Activated CD4-positive, CD25-positive, alpha-beta regulatory T cell treated with anti-CD3 and anti-CD28 coated beads, Interleukin-2, amount 50 U/mL, for 16 hours (primary cell): ENCODE measurements at places on chromosomes 1 and 21.

DNA sequence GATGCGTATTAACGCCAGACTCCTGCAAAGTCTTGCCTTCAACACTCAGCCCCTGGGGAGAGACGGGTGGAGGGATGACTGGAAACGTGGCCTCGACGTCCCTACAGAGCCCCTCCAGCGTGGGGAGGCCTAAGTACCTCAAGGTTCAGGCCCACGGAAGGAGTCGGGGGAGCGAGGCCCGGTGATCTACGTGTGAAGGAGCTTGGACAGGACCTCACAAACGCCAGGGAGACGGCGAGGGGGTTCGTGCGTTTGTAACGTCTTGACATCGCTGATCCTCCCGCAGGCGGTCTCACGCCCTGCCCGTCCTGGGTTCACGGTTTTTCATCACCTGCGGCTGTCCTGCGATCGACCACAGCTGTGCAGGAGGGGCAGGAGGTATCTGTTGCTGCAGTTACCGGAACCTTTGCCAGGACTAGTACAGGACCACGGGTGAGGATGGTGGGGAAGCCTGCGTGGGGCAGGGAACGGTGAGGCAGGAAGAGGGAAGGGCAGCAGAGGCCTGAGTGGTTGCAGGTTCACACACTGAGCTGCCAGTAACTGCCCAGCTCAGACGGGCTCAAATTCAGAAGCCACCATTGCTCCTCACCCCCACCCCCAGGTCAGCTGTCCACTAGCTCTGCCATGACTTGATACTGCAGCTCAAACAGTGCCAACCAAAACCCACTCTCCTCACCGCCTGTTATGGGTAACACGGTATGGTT lies 889 bp upstream of the CCNL2 start:
- no peak for DNase-seq

- no peak for DNase-seq
Measured at GRCh38 chr1:155044365-155044764, 6.8 kb upstream of the ADAM15 start.

GRCh38 chr1:169574336-169574735 lies 11.9 kb downstream of the F5 start:
- no peak for DNase-seq

GRCh38 chr1:238675221-238675620 lies 711.1 kb upstream of the CHRM3 start:
- no peak for DNase-seq

GRCh38 chr1:246803373-246803772 lies 79.2 kb downstream of the SCCPDH start:
- no peak for DNase-seq

GRCh38 chr1:233668725-233669294 lies 54.9 kb downstream of the KCNK1 start:
- DNase-seq: no peak

- no peak for DNase-seq
Measured at GRCh38 chr1:157751283-157751682, 25.6 kb downstream of the FCRL2 start.

DNA sequence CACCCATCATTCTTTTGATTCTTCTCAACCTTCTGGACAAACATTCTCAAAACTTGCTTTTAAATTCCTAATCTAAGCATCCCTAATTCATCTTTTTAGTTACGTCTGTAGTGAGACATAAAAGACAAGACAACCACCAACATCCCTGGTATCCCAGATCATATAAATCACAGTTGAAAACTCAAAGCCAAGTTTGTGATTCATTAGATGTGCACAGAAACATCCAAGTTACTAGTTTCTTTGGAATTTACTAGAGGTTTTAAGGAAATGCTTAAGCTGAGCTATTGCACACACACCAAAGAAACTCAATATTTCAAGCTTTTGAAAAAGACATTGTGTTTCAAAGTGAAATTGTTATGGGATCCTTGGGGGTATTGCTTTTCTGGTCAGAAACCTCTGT lies 47.6 kb downstream of the ATP6V1G3 start:
- no peak for DNase-seq

GRCh38 chr1:58664881-58665280 lies 35.0 kb downstream of the MYSM1 start:
- DNase-seq: no peak

- DNase-seq: no peak
Measured at GRCh38 chr1:100358210-100358609, 5.9 kb downstream of the CDC14A start.

GRCh38 chr1:118650107-118650807 lies 337.9 kb downstream of the TBX15 start:
- no peak for DNase-seq

- no peak for DNase-seq
Measured at GRCh38 chr1:175678471-175678870, 64.9 kb downstream of the TNR start.

- DNase-seq: no peak
Measured at GRCh38 chr1:29632806-29633615, 396.7 kb downstream of the PTPRU start.

DNA sequence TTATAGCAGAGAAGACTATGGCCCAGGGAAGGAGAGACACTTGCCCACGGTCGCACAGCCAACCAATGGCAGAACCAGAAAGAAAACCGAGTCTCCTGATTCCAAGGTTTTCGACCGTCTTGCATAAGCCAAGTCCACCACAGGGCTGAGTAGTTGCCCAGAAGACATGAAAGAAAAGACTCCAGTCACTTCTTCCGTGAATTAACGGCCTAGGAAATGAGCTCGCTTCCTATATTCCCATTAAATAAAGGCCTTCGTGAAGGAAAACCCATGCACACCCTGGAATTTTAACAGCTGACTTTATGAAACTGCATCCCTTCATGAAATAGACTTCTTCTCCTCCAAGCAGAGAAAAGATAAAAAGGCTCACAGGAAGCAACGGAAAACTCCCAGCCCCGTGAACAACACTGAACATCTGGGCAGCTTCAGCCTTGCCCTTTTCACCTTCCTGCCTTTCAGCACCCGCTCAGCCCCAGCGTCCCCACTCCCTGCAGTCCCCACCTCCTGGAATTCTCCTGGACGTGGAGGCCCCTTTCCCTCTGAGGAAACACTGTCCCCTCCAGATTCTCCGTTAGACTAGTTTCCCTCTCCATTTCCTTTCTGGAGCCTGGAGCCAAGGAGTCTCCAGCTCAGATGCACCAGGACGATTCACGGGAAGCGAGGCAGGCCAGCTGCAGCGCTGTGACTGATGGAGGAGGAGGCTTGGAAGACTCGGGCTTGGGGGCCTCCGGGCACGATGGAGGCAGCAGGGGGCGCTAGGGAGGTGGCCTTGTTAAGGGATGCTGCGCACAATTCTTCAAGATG lies 2.7 kb upstream of the MYOC start:
- DNase-seq: peak; percentile 40

GRCh38 chr21:34668803-34669148 lies at the start of gene CLIC6:
TSS of gene CLIC6 (plus strand) at chr21:34668994. CDS start at chr21:34669389, 395 bp downstream.
- no peak for DNase-seq

DNA sequence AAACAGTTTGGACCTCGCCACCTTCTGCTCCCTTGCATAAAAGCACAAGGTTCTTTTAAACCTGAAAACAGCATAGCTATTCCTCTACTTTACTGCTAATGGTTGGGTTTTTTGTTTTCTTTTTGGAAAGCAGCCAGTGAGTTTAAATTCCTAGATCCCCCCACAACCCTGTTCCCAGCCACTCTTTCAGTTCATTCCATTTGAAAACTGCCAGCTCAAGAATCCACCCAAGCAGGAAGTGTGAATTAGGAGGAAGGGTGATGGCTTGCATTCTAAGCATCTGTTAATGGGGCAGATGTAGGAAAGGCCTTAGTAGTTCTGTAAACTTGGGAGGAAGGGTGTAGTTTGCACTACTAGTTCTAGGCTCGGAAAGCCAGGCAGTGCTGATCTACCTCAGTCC lies 172.9 kb upstream of the HOOK1 start:
- DNase-seq: no peak

- DNase-seq: no peak
Measured at GRCh38 chr1:115492880-115493279, 148.9 kb upstream of the VANGL1 start.

DNA sequence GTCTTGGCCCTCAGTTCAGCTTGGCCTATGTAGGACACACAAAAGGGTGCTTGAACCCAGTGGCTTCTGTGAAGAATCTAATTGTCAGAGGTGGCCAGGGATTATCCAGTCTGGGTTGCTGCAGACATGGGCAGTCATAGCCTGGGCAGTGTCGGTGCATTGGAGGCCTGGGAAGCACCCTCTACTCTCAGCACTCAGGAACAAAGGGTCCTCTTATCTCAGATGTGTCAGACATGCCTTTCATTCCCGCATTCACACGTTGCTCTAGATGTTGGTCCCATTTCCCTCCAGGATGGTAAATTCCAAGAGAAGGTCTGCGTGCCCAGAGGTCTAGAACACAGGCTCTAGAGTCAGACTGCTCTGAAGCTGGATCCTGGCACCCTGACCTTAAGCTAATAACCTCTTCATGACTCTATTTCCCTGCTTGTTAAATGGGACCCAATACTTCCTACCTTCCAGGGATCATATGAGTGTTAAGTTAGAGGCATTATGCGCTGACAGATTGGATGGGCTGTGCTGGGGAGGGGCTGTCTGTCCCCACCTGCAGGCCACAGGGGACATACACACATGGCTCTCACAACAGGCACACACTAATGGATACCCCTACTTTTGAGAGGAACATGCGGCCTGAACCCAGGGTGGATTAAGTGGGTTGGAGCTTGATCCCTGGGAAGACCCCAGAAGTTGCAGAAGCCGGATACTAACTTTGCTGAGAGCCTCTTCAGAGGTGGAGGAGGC lies 16.5 kb upstream of the EDN2 start:
- no peak for DNase-seq

DNA sequence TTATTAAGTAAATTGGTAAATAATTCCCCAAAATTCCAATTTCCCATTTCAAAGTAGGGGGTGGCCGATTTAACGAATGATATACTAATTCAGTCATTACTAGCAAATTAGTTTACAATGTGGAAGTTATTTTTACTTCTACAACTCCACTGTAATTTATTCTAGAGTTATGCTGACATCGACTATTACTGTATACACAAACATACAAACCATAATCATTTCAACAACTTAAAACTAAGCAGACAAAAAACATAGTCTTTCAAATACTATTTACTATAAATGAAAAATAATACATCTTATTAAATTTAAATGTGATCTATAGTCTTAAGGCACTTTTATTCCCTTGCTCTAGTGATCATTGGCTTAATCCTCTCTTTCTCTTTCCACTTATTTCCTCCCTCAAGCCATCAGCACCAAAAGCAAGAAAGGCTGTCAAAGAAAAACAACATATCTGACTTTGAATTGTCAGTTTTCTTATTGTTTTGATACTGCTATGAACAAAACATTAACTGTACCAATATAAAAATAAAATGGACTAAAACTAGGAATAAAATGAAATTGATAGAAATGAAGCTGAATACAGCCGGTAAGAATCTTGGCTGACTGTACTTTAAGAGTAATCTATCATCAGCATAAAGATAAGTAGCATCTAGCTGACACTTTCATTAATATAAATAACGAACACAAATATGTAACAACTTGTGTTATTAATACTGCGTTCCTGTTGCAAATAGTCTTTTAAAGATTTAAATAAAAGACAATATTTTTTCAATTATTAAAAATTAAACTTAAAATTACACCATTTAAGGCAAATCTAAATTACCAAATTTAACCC lies 4.1 kb downstream of the CDC42BPA start:
- DNase-seq: no peak

DNA sequence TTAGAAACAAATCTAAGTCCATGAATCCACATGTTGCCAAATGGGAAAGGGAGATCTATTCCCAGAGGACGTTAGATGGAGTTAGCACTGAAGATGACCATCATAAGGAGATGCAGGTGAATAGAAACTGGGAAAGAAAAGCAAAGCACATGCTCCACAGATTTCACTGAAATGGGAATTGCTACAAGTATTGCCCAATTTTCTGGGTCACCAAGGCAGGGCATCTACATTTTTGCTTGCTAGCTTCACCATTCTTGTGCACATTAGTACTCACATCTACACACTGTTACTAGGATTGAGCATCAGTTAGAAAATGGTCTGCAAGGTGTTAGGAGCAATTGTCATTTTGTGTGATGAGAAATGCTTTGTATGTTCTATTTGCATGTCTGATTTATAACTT lies 99.1 kb downstream of the JAK1 start:
- DNase-seq: no peak

DNA sequence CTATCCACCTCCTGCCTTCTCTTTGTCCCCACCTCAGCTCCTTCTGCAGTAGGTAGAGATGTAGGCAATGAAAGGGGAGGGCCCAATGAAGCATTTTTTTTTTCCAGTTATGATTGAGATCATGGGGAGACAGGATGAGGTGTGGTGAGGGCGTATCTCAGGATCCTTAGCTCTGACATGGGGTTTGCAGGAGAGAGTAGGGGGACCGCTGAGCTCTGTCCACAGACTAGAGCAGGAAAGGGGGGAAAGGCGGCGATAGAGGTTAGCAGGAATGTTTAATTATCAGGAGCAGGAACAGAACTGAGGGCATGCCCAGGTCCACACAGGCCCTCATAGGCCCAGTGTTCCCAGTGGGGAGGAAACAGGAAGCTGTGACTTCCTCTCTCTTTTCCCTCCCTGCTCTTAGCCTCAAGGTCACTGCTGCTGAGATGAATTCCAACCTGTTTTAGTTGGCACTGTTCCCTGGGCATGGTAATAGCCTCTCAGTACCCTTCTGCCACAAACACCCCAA lies 901 bp upstream of the RXFP4 start:
- no peak for DNase-seq

- no peak for DNase-seq
Measured at GRCh38 chr21:39980241-39980820, 113.1 kb downstream of the PCP4 start.

- DNase-seq: no peak
Measured at GRCh38 chr1:159207080-159207479, 2.4 kb downstream of the ACKR1 start.

GRCh38 chr1:8481650-8482380 lies 163.9 kb downstream of the SLC45A1 start:
- DNase-seq: no peak

- DNase-seq: no peak
Measured at GRCh38 chr1:20508411-20508771, 440 bp upstream of the MUL1 start.

DNA sequence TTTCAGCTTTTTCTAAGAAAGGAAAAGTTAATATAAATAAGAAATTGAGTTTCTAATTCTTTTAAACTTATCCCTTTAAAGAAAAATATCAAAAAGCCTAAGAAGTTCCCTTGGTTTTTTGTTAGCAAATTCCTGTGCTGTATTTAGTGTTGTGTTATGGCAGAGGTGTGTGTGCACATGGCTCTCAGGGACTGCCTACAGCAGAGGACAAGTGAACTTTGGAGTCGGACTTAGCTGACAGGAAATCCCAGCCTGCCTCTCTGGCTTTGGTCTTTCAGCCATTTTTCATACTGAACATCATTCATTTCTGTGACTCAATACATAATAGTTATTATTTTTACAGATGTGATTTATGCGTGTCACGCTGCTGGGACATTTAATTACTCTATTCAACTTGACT lies 149.6 kb downstream of the FMN2 start:
- DNase-seq: no peak

DNA sequence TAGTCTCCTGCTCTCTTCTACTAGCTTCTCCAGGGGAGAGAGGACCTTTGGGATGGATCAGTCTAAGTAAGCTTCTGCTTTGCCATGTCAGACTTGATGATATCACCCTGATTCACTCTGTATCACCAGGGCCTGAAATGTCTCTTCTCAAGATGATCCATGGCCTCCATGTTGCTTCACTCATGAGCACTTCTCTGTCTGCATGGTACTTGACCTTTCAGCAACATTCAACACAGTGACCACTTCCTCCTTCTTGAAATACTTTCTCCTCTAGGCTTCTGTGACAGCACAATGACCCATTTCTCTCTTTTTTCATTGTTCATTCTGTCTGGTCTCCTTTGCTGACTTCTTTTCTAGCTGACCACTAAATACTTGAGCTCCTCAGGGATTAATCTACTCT lies 35.3 kb upstream of the NGF start:
- no peak for DNase-seq
